ENCODE measurements at places on chromosomes 2 and 18.
A peak's percentile ranks its signal among the peaks of the same experiment; 100 is the strongest.

DNA sequence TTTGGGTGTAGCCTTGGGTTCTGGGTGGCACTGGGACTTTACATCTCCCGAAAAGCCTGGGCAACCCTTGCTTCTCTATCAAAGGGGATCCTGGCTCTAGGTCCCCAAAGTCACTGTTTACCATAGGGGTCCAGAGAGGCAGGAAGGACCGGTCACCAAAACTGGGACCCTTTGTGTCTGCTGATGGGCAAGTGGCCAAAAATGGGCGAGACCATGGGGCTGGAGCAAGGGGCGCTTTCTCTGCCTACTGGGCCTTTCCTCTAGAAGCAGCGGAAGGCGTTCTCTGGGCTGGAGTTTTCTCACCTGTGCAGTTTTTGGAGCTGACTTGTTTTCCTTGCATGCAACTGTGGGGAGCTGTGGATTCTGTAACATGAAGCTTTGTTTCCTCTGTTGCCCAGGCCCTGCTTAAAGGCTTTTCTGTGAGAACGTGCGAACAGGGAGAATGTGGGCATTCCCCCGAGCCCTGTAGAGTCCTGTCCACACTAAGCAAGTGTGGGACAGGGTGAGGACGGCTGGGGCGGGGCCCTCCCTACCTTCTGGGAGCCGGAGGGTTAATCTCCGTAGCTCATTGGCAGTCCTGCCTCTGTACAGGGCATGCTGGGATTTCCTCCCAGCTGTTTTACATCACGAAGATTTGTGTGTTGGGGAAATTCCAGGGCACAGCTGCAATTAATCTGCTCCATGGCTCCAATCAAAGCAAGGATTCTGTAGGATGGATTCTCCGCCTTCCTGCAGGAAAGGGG lies 50.2 kb downstream of the TGOLN2 start:
- DNase-seq, result peak; percentile 97

GRCh38 chr2:173355132-173355865 lies 627 bp downstream of the CDCA7 start:
- DNase-seq, result peak; percentile 40

DNA sequence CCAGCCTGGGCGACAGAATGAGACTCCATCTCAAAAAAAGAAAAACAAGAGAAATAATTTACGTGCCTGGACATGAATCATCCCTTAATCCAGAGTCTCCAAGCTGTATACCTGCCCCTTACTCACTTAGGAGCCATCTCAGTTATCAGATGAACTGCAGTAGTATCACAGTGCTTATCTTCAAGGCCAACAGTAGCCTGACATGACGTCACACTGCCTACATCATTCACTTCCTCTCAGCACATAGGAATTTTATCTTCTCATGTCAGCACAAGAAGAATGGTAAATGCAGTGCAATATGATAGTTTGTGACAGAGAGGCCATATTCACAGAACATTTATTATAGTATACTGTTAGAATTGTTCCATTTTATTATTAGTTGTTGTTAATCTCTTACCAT lies 216.6 kb downstream of the SS18 start:
- DNase-seq, result no peak

DNA sequence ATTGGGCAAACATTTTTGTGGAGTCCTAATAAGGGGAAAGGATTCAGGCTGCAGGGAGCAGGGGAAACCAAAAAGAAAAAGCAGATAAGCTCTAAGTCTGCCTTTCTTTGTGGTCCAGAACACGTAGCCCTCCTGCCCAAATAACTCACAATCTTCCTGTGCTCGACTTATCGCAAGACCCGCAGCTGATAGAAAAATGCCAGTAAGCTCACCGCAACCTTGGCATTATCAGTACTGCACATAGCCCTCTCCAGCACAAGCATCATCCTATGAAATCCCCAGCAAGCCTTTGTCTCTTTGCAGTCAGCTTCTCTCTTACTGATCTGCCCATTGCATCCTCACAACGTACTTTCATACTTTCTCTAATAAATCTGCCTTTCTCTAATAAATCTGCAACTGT lies 202.4 kb upstream of the HNRNPA3 start:
- DNase-seq, result no peak

DNA sequence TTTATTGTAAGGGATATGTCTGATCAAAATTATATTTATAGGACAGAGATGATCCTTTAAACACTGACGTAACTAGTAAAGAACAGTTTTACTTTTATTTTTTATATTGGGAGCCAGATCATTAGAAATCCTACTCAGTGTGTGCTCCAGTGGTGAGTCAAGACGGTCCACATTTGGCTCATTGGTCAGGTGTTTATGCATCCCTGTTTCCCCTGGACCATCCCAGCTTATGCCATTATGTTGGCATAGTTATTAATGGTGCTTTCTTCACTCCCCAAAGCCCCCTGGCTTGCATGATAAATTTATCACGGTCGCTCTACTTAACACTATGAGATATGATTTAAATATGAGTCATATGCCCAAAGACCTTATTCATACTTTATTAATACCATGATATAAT lies 293.4 kb downstream of the XIRP2 start:
- no peak for DNase-seq

- DNase-seq, result peak; percentile 81
Measured at GRCh38 chr2:206805887-206806607, 40.6 kb downstream of the FASTKD2 start.

GRCh38 chr2:29390136-29390535 lies 274.9 kb downstream of the CLIP4 start:
- no peak for DNase-seq

GRCh38 chr18:27825689-27826088 lies 351.2 kb downstream of the CDH2 start:
- no peak for DNase-seq

DNA sequence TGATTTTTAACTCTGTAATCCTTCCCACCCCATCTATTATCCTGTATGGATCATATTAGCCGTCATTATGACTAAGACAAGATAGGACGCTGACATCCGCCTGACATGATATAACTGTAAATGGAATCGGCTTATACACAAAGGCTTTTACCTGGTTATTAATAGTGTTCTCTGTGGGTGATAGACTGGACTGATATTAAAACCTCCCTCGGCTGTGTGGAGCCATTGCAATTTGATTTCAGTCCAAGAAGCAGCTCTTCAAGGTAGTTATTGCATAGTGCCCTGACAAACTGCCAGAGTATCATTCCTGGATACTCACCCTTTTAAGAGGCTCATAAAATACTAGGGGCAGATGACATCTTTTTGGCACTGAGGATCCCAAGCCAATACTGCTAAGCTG lies 226.1 kb upstream of the HNRNPA3 start:
- peak; percentile 22 for DNase-seq

DNA sequence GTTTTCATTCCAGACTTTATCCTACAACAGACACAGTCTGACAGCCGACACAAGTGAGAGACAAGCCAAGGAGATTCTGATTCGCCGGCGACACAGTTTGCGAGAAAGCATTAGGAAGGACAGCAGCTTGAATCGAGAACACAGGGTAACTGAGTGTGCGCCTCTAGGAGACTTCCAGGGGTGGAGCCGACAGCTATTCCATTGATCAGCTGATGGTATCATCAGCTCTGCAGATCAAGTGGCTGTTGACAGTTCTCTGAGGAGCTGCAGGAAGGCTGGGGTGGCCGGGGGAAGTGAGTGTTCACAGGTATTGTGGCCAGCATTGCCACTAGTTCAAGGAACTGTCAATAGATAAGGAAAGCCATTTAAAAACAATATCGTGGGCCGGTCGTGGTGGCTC lies 57.3 kb upstream of the TMEM182 start:
- no peak for DNase-seq

DNA sequence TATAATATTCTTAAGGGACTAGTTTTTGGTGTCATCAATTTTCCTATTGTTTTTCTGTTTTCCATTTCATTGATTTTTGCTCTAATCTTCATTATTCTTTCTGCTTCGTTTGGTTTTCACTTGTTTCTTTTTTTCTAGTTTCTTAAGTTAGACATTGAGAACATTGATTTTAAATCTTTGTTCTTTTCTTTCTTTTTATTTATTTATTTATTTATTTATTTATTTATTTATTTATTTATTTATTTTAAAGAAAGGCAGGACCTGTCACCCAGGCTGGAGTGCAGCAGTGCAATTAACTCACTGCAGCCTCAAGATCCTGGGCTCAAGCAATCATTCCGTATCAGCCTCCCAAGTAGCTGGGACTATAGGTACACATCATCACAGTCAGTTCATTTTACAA lies 7.0 kb upstream of the FMNL2 start:
- DNase-seq, result no peak

DNA sequence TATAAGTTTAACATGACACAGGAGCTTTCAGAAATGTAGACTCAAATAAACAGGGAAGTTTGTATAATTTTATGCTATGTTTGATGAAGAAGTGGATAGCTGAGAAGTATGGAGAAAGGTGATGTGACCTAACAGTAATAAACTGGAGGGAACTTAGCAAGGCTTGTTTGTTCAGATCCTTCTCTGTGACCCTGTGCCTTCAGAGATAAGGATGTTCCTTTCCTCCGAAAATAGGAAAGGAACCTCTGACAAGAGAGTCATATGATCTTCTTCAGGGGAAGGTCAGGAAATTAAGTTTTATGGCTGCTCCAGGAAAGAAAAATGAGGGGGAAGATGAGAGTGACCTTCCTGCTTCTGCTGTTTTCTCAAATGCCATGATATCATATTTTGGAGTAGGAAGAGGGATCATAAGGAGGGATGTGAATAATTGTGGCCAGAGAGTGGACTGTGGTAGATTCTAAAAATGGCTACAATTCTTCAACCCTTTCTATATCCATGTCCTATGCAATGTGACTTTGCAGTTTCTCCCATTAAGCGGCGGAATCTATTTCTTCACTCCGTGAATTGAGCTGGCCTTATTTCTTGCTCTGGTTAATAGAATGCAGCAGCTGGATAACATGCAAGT lies 8.5 kb upstream of the C2orf69 start:
- DNase-seq, result no peak

- DNase-seq, result no peak
Measured at GRCh38 chr2:2324565-2325101, 6.4 kb downstream of the MYT1L start.

DNA sequence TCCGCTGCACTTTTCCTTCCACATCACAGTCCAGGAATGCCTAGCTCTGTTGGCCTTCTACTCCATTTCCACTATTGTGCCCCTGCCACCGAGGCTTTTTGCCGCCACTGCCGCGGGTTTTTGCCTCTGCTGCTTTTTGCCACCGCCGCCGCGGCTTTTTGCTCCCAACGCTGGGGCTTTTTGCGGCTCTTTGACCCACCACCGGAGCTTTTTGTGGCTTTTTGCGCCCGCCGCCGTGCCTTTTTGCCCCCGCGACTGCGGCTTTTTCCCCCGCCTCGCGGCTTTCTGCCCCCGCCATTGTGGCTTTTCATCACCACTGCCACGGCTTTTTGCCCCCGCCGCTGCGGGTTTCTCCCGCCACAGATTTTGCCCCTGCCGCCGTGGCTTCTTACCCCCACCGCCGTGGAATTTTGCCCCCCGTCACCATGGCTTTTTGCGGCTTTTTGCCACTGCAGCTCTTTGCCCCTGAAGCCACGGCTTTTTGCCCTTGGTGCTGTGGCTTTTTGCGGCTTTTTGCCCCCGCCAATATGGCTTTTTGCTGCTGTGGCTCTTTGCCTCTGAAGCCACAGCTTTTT lies 2798.7 kb upstream of the TEKT4 start:
- DNase-seq, result no peak

DNA sequence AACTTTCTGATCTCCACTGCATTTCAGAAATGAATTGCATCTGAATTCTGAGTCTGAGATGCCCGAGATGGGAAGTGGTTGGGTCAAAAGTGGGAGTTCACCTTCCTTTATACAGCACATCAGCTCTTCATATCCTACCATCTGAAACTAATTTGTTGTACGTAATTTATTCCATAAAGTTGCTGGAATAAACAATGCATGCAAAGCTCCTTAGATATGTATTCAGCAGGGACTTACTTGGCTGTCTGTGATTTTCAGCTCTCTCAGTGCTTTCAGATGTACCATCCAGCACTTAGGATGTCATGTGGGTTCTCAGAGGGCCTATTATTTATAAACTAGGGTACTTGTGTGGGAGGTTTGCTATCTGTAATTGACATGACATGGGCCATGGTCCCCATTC lies 46.9 kb upstream of the EFEMP1 start:
- DNase-seq, result peak; percentile 40

GRCh38 chr2:237551071-237551574 lies 15.3 kb upstream of the PRLH start:
- DNase-seq, result no peak

- peak; percentile 90 for DNase-seq
Measured at GRCh38 chr2:128422571-128422970, 103.9 kb upstream of the HS6ST1 start.

DNA sequence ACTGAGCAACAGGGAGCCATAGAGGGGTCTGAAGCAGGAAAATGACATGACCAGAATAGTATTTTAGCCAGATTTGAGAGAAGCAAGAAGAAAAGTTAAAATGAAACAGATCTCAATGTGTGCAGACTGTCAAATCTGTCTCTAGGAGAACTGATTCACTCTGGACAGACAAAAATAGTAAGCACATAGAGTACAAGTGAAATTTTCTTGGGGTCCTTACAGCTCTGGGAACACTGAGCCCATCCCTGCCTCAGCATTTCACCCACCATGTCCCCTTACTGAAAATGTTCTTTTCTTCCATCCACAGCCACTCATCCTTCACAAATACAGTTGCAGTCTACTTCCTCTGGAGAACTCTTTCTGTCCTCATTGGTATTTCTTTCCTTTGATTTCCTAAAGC lies 359.2 kb downstream of the MTX2 start:
- DNase-seq, result no peak

DNA sequence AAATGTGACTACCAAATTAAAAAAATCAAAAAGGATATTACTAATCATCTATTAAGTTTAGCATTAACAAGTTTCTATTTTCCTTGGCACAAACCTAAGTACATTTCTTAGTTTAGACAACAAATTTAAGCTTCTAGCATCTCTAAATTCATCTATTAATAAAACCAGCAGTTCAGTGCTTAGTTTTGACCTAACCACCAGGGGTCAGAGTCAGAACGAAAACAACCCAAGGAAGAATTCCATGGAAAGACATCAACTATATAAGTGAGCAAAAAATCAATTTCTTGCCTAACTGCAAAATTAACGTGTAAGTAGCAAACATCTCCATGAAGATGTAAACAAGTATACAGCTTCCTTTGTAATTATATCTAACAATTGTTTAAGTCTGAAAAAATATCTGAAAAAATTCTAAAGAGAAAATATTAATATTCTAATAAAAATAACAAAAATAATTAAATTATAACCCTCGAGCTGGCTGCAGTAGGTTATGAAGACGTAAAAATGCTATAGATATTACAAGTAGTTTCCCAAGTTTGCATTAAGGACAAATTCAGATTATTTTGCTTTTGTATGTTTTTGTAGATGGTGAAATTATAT lies 83.7 kb downstream of the CERKL start:
- peak; percentile 18 for DNase-seq

- DNase-seq, result peak; percentile 59
Measured at GRCh38 chr2:176079831-176080539, 3.8 kb downstream of the EVX2 start.

GRCh38 chr2:19785867-19786266 lies 115.9 kb downstream of the TTC32 start:
- DNase-seq, result no peak

DNA sequence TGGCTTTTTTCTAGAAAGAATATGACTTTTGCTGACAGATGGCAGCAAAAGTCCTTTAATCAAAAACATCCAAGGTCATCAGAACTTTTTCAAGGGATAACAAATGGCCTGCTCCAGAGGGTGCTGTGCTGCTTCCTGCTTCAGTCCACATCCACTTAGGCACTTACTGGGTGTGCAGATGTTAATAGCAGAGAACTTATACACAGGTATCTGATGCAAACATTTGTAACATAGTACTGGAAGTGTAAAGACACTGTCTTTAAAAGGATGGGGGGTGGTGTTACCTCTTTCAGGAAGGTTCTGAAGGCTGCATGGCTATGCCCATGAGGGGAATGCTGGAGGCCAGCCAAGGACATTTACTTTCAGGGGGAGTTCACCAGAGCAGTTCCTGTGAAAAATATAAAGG lies 5.5 kb downstream of the HOXD8 start:
- DNase-seq, result peak; percentile 75
